ENCODE measurements at places on chromosomes 7 and 10. TPM values are rescaled to one million over a fixed set of nuclear protein-coding genes. Genes with fewer than 3 reads are reported as not detected.

DNA sequence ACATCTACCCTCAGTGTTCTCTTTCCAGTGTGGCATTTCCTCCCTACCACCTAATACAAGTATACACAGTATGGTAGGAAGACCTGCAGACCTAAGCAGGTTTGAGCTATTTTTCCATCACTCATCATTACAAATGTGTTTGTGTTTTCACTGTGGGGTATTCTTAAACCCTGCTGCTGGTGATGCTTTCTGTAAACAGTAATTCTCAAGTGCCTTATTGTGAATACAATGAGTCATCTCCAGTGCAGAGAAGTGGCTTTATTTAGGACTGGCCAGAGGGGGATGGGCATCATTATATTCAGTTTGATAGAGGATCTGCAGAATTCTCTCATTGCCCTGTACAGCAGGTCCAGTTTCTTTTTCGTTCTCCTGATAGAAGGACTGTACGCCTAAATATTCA is 63.7 kb downstream of the GRM8 start:
- DNase-seq = no peak

GRCh38 chr7:95028683-95029082 is 121.3 kb downstream of the PPP1R9A start:
- DNase-seq = no peak

DNA sequence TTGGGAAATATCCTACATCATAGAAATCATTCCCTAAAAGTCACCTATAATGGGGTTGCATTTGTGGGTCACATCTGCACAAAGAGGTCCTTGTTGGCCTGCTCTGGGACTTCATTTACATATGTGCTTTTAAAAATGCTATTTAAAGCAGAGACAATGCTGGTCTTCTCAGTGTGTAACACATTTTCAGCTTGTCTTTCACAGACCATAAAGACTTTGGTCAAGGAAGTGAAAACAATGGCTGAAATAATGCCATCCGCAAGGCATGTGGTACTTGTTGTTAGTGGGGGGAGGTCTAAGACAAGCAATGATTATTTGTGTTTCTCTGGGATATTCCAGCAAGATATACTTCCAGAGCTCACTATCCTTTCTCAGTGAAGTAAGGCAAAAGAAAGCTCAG is 84.6 kb upstream of the PDLIM1 start:
- no peak for DNase-seq

DNA sequence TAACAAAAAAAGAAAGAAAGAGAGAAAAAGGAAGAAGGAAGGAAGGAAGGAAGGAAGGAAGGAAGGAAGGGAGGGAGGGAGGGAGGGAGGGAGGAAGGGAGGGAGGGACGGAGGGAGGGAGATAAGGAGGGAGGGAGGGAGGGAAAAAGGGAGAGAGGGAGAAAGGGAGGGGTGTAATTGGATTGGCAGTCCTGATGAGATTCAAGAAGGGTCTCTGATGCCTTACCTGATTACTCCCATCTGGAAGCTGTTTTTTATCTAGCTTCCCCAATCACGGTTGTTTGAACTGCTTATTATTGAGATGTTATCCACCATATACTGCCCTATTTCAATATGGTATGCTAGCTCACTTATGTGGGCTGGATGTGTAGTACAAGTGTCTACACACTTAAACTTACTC is 27.3 kb downstream of the GNG11 start:
- DNase-seq = no peak

DNA sequence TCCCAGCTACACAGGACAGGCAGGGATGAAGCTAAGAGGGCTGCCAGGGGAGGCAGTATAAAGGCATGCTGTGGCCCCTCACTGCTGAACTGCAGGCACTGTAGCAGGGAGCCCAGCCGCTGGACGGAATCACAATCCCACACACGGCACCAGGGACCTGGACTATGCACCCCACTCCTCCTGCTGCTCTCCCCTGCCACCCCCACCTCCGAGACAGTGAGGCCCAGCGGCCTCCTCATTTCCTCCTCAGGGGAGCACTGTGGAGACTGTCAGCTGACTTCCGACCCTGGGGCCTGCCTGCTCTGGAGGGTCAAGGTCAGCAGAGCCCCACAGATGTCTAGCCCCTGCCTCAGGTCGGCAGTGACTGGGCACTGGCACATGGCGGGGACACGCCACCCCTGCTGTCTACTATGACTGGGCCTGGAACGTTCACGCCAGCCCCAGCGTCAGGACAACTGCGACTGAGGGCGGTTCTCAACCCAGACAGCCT is 92.7 kb downstream of the FAM53B start:
- DNase-seq = no peak

DNA sequence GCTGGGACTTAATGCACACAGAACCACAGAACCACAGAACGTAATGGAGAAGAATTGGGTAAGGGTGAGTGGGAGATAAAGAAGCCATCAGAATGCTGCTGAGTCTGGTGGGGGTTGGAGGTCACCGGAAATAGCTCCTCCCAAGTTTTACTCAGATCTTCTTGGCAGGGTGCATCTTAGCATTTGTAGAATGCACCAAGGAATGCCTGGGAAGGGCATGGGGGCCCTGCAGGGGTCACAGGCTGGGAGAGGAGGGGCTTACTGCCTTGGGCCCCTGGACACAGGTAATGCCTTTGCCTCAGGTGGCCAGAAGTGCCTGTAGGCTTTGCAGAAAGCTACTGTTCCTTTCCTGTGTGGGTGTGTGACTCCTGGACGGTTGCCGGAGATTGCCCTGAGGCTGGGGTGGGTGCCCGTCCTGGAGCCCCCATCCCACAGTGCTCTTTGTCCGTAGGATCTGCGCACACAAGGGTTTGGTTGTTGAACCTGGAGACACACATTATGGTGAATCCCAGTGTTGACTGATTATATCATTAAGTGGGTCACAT is 55.1 kb downstream of the MGMT start:
- no peak for DNase-seq

GRCh38 chr7:144862612-144863319 is 26.9 kb upstream of the TPK1 start:
- no peak for DNase-seq

DNA sequence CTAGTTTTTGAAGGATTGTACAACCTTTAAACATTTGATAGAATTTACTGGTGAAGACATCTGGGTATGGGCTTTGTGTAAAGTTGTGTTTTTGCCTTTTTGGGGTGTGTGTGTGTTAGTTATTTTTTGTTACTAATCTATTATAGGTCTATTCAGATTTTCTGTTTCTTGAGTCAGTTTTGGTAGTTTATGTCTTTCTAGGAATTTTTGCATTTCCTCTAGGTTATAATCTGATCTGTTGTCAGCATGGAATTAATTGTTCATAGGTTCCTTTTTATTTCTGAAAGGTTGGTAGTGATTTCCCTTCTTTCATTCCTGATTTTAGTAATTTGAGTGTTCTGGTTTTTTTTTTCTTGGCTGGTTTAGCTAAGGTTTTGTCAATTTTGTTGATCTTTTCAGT is 17.7 kb downstream of the SEPTIN7 start:
- DNase-seq = no peak

DNA sequence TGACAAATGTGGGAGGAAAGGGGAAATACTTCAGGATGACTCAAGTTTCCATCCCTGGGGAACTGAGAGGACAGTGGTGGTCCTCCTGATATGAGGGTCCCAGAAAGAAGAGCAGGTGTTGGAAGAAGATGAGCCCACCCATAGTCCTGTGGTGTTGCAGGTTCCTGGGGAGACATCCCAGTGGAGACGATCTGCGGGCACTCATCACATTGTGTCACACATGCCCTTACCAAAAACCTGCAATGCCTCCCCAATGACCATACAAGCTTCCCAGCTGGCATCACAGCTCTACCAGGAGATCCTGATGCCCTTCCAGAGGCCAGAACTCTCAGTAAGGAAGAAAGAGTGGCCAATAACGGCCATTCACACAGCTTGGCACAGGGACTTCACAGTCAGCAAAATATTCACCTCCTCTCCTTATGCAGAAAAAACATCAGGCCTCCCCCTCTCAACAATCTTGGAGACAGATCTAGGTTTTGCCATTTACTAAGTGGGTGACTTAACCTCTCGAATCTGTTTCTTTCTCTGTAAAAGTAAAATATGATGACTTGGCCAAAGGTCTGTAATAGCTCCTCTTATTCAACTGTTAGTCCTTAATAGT is 9.0 kb downstream of the PUS7 start:
- DNase-seq = no peak

DNA sequence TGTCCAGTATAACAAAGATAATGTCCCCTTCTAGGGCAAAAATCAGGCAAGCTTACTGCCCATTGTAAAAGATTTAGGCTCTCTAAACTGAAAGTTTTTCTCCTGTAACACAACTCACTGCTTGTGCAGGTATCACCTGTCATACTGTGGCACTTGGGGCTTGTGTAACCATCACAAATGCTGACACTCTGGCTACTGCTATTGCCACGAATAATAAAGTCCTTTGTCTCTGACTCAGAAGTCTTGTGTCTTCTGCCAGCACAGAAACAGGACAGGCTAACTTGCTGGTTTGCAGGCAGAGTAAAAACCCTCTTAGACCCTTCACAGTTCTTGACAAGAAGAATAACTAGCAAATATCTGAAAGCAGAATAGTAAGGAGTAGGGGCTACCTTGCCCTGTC is 273.9 kb downstream of the RPS24 start:
- DNase-seq = no peak

GRCh38 chr10:3925184-3925583 is 140.2 kb upstream of the KLF6 start:
- no peak for DNase-seq

DNA sequence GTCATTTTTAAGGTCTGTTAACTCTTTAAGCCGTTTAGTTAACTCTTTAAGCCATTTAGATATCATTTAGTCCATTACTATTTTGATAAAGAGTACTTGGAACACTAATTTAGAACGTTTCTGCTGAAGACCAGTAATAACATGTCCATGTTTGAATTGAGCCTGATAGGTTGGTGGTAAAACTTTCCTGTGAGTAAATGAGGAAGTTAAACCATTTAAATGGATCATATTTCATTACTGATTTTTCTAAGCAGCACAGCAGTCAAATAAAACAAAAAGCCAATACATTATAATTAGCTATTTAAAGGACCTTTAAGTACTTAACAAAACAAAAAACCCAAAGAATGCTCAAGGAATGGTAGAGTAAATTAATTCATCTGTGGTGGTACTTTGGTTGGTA is 29.4 kb downstream of the PHTF2 start:
- DNase-seq = no peak

Gene SPOCK2
- total RNA-seq = 22.2 TPM

Gene ZNF804B
- not detected for total RNA-seq

Gene POLL
- 106 TPM for total RNA-seq

Gene STEAP2
- 7.8 TPM for total RNA-seq

Gene GATA3
- total RNA-seq = not detected

Gene KCNK18
- not detected for total RNA-seq
